NCI-H2171 treated with DMSO at 0.1 percent for 48 hours (cell line): ENCODE measurements at places on chromosomes 5 and 9.

DNA sequence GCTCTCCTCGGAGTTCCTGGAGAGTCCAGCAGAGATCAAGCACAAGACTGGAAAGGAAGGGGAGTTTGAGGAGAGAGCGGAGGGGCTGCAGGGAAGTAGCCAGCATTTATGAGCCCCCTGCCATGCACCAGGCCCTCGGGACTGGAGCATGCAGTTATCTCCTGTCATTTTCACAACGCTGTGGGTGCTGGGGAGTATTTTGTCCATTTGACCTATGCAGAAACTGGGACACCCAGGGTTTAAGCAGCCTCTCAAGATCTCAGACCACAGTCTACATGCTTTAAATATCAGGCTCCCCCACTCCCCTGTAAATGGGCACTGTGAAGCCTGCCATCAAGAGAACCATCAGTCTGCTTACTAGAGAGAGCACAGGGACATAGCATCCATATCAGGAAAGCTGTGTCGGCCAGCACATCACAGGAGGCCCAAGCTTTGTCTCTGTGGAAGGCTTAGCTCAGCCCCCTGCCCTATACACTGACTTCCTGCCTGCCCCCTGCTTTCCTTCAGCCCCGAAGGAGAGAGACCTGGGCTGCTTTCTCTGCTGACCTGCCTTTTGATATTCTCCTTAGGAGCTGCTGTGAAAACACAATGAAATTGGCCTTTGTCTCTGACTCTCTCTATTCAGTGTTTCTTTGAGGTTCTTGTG lies 7.3 kb downstream of the FOXI1 start:
- no peak for DNase-seq

DNA sequence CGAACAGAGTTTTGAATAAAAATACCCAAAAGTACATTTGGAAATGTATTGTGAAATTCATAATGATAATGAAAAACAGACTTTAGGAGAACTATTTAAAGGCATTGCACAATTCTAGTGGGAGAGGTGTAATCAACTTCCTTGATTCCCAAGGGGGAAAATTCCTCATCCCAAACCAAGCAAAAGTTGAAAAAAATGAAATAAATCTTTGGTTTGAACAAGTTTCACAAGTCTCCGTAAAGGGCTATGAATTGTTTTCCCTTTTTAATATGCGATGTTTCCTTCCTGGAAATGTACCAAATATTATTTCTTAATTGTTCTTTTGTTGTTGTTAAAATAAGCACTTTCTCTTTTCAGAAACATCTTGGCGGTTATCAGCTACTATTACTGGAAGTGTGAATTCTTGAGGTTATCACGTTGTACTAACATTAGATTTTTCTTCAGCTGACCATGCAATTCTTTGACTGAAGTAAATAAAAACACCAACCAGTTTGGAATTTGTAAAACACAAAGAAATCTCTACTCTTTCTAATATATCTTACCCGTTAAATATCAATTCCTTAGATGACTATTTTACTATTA lies 59.3 kb downstream of the SVEP1 start:
- DNase-seq = no peak

DNA sequence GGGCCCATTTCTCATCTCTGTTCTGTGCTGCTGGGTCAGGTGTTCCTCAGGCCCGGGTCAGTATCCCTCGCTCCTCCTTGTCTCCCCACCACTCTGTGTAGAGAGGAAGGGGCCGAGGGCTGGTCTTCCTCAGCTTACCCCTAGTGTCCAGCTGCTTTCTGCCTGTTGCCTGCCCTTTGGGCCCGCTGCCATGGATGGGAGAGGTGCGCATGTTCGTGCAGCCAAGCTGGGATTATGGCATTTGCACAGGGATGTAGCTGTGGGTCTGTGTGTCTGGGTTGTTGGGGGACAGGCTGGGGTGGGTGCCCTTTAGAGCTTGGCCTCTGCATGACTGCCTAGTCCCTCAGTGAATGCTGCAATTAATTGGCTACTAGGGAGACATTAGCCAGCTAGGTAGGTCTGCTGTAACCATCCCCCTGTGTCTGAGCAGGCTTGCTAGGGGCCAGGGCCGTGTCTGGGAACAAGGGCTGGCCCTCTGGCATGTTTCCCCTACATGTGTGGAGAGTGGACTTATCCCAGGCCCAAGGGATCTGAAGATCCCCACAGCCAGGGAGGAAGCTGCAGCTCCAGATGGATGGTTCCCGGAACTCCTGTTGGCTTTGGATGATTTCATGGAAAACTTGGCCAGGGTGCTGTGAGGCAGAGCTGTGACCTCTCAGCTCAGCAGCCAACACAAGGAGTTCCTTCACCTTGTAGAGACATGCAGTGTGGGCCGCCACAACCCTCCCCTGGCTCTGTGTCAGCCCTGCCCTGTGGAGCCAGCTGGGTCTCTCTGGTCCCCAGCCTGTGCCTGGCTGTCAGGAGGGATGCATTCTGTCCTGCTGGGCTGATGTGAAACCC lies 161.9 kb downstream of the MACROH2A1 start:
- DNase-seq = no peak

DNA sequence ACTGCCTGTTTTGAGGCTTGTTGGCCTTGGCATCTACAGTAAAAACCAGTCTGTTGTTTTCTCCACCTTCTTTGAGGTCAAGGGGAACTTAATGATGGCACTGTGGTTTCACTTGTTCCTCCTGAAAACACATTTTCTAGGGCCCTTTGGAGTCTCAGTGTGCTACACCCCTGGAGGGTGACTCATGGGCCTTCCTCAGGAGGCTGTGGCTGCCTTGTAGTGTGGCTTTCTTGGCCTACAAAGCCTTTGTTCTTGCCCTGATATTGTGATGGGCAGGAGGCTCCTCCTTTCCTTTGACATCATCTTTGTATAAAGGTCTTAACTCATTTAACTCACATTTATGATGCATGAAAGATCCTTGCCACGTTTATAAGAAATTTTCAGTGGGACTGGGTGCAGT lies 56.3 kb upstream of the GPBP1 start:
- DNase-seq = no peak

GRCh38 chr5:8824371-8824770 lies 721.5 kb downstream of the SEMA5A start:
- no peak for DNase-seq

DNA sequence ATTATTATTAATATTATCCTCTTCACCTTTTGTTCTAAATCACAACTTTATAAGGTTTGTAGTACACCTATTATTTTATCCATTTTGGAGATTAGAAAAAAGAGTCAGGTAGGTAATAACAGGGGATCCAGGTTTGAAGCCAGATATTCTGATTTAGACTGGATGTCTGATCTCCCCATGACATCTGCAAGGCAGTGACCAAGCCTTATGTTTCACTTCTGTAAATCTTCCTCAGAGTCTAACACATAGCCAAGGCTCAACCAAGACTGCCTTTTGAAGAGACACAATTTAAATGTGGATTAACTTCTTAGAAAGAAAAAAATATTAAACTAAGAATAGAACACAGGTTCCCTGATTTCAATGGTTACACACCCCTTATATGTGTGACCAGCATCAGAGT lies 44.2 kb downstream of the CETN3 start:
- DNase-seq = no peak

DNA sequence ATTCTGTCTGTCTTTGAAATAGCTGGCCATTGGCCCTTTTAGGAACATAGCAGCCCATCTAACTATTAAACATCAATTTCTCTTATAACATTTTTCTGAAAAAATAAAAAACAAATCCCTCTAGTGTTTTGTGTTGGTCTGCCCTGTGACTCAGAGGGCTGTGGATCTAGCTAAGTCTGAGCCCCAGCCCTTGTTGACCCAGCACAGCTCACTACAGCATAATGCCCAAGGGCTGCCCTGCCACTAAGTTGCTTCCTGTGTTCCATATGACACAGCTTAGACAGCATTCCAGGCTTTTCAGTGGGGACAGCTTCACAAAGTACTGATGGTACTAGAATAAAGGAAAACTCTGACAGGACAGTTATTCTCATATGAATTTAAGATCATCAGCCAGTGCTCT lies 136.0 kb downstream of the SCAMP1 start:
- no peak for DNase-seq

DNA sequence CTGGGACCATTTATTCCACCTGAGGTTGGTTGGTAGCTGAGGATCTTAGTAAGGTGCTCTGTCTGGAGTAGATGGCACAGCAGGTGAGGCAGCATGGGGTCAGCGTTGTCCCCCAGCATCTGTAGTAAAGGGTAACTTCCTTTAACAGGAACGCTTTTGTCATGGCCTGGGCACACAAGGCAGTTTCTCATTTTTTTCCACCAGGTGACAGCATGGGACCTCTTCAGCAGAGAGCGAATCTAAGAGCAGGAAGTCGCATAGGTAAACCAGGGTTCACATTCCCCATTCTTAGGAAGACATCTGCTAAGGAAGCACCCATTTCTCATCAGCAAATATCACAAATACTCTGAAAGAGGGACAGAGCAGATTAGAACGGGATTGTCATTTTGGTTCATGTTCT lies 56.5 kb downstream of the GPR107 start:
- peak; percentile 92 for DNase-seq

- DNase-seq = no peak
Measured at GRCh38 chr9:33124751-33125381, 42.3 kb downstream of the B4GALT1 start.

GRCh38 chr5:150557509-150557872 lies 49.6 kb downstream of the NDST1 start:
- no peak for DNase-seq

DNA sequence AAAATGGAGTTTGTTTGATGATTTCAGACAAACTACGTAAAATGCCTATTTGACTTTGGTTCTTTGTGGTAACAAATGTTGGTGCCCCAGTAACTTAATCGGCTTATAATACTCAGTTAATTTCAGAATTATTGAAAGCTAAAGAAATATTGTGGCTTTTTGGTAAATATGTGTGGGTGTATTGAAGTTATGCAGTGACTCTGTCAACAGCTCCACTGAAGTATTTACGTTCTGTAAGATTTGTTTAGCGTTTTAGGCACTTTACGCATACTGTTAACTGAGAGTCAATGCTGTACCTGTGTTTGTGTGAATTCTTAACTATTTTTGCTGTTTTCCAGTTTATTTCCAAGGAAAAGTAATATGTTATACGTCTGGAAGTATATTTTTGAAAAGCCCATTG lies 2.2 kb downstream of the RAD23B start:
- DNase-seq = no peak

DNA sequence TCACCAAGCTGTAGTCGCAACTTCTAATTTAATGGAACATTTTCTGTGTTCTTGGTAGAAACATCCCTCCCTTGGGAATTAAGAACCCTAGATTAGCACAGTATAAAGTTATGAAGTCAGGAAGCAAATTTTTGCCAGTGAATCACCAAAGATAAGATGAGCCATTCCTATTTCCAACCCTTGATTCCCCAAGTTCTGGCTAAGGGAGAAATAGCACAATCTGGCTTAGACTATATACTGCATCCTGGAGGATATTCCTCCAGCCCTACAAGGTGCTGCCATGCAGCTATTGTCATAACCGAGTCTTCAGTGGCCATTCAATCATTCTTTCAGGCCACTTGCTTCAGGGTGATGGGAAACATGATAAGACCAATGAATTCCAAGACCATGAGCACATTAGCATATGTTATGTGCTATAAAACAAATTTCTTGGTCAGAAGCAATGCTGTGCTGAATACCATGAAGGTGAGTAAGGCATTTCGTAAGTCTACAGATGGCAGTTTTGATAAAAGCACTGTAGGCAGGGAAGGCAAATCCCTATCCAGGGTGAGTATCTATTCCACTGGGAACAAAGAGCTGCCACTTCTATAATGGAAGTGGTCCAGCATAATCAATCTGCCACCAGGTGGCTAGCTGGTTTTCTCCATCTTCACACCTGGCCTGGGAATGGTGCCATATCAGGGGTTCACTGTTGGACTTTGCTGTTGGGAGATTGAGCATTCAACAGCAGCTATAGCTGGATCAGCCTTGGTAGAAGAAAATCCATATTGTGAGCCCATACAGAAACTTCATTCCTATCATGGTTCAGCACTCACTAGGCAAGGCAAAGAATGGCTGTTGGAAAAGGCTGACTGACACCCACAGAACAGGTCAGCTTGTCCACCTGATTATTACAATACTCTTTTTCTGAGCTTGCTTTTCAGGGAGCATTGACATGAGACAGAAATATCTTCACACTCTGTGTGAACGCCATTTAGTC lies 19.6 kb upstream of the ARL15 start:
- DNase-seq = peak; percentile 89

DNA sequence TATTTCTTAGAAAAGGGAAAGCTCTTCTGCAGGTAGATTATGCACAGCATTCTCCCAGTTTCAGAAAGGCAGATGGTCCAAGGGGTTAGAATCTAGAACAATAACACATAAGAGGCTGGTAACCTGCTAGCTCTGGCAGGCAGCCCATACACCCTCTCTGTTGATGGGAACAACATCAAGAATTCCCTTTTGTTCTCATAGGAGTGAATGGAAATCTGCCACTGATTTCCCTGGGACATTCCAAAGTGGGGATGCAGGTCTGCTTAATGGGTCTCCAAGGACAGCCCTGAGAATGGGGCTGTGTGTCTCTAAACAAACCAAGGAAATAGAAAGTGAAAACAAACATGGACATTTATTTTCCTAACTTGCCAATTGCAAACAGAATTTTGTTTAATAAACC lies 456.8 kb downstream of the EBF1 start:
- DNase-seq = peak; percentile 78

DNA sequence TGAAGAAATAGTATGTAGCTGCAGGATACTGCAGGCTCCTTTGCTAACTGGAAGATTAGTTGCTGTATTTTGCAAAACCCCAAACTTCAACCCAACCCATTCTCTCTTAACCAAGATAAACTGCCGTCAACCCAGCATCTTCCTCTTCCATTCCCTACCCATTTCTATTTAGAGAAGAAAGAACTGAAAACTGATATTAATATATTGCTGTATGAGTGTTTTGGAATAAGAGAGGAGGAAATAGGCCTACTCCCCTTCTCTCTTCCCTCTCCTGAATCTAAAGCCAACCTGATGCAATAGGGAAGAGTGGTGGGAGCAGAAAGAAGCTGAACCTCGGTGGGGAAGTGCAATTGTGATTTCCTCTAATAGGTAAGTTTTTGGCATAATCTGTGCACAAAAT lies 83.7 kb downstream of the TMEM215 start:
- no peak for DNase-seq

DNA sequence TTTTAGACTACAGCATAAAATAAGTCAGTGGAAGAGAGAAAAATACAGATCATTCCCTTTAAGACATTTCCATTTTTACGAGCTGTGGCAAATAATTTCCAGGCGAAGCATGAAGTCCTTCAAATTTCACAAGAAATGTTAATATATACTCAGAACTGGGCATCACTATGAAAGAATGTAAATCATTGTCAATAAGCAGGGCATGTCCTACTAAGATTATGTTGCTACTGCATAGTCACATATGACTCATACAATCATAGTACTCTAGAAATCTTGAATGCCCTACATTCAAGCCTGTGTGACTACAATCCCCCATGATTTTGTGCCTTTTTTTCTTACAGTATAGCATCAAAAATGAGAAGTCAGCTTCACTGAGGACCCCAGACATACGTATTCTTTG lies 485.2 kb upstream of the FTMT start:
- no peak for DNase-seq

- DNase-seq = peak; percentile 61
Measured at GRCh38 chr5:170522211-170523141, 18.7 kb downstream of the KCNIP1 start.

DNA sequence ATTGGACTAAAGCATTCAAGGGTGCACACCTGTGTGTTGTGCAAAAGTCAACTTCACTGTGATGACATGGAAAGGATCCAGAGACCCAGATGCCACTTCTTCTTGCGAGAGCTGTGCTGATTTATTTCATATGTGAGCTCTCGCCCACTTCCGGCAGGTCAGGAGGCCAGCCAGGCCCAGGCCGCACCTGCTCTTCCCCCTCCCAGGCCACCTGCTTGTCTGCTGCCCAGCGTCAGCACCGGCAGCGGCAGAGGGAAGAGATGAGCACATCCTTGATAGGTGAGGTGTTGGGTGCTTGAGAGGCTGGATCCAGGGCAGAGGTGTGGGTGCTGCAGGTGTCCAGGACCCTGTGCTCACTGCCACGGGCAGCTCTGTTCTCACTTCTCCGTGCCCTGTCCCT lies 242.9 kb downstream of the FANCC start:
- DNase-seq = no peak
